Foreskin melanocyte (primary cell): ENCODE measurements at places on chromosomes 11 and 22.

DNA sequence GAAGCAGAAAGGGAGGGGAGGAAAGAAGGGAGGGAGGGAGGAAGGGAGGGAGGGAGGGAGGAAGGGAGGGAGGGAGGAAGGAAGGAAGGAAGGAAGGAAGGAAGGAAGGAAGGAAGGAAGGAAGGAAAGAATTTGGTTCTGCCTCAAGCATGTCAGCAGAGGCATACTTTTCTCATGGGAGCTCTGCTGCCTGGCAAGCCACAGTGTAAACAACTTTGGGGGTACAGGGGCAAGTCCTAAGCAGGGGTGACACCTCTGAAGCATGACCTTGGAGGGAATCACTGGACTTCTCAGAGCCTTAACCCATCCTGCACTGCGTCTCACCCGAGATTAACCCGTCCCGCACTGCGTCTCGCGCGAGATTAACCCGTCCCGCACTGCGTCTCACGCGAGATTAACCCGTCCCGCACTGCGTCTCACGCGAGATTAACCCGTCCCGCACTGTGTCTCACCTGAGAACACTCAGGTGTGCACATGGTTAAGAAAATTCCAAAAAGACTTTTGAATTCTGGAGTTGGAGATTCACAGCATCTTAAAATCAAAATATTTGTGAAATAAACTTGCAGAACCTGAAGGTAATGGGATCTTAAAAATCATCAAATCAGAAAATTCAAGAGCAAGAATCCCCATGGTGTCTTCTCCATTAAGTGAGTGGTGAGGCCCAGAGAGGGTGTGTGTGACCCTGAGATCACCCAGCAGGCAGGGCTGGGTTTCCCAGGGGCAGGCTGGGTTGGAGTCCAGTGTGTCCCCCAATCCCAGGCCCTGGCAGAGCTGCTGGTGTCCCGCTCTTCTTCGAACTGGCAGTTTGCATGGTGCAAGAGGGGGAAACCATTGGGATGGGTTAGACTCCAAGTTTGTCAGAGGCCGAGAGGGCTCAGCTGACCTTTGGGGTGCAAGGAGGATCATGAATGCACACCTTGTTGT is 190.4 kb downstream of the MN1 start:
- DNase-seq: no peak

- DNase-seq: no peak
These were observed 4.0 kb upstream of the SCN4B start for GRCh38 chr11:118156531-118157185.

- no peak for DNase-seq
These were observed 114.9 kb downstream of the NAV2 start for GRCh38 chr11:19827399-19828135.

GRCh38 chr22:22689621-22690345 is 45.4 kb downstream of the GGTLC2 start:
- DNase-seq: no peak

GRCh38 chr22:39645532-39645931 is 75.0 kb downstream of the CACNA1I start:
- DNase-seq: no peak
